SHP77 treated with DMSO at 0.1 percent for 48 hours (cell line): ENCODE measurements at places on chromosomes 12 and 14.

DNA sequence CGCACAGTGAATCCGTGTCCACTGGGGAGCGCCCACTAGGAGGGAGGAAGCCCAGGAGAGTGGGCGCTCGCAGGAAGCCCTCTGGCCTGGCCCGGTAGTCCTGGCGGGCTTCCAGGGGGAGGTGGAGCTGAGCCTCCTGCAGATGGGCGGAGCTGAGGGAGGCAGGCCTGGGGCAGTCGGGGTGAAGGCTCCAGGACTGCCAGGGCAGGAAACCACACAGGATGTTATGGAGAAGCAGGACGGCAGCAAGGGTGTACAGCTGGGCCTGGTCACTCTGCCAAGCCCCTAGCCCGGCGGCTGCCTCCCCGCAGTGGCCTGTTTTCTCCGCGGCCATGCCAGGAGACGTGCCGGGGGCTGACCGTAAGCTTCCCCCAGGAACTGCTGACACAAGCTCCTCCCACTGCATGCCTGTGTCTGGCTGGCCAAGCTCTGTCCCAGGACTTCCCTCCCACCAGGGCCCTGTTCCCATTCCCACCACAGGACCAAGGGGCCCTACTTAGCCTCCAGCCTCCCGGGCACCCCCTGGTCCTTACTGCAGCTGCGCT lies 143.4 kb upstream of the C14orf180 start:
- DNase-seq, result peak; percentile 26

DNA sequence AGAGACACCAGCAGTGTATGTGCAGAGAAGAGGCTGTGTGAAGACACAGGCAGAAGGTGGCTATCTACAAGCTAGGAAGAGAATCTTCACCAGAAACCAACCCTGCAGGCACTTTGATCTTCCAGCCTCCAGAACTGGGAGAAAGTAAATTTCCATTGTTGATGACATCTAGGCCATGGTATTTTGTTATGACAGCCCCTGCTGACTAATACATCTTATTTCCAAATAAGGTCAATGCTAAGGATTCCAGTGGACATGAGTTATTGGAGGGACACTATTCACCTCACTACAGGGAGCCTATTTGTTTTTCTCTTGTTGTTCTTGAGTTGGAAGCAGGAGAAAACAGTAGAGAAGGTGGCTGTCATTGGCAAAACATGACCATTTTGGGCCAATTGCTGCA lies 88.5 kb upstream of the RIN3 start:
- DNase-seq, result no peak

- DNase-seq, result no peak
These were observed 7.1 kb downstream of the KRT75 start for GRCh38 chr12:52427083-52427482.

GRCh38 chr14:103597623-103598377 lies 31.2 kb upstream of the KLC1 start:
- peak; percentile 26 for DNase-seq

- DNase-seq, result no peak
These were observed 428.0 kb upstream of the TMTC1 start for GRCh38 chr12:30211743-30212142.

- no peak for DNase-seq
These were observed 145.3 kb downstream of the SLC38A4 start for GRCh38 chr12:46680506-46680905.

- no peak for DNase-seq
These were observed 43.8 kb upstream of the PSMA6 start for GRCh38 chr14:35248476-35248788.

DNA sequence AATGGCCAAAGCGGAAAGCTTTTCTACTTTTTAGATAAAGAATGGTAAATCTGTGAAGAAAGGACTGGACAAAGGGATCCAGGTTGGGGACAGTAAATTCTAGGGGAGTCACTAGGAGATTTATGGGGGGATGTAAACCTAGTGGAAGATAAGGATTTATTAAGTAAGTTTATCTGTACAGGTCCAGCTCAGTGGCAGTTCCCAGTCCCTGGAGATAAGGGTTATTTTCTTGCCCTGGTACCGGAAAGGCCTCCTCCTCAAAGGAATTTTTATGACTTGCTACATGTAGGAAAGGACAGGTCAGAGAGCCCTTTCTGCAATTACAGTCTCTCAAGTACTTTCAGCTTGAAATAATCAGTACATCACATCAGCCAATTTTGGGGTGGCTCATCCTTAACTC lies 72.6 kb upstream of the BICD1 start:
- no peak for DNase-seq

DNA sequence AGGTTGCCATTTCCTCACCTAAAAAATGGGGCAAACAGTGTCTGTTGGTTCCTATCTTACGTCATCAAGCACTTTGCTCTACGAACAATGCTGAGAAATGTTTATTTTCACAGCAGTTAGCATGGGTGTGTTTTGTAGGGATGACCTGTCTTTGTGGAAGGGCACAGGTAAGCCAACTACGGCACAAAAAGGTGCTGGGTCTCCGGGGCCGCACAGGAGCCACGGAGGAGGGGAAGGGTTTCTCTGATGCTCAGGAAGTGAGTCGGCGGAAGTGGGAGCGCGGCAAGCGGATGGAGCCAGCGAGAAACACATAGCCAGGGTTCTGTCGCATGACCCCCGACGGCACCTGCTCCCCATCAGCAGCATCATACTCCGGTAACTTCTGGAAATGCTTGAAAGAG lies 65.6 kb upstream of the TCL1B start:
- DNase-seq, result no peak

GRCh38 chr14:38442208-38442607 lies 186.3 kb upstream of the CLEC14A start:
- DNase-seq, result no peak

GRCh38 chr12:72024613-72025012 lies 86.0 kb downstream of the TPH2 start:
- no peak for DNase-seq

DNA sequence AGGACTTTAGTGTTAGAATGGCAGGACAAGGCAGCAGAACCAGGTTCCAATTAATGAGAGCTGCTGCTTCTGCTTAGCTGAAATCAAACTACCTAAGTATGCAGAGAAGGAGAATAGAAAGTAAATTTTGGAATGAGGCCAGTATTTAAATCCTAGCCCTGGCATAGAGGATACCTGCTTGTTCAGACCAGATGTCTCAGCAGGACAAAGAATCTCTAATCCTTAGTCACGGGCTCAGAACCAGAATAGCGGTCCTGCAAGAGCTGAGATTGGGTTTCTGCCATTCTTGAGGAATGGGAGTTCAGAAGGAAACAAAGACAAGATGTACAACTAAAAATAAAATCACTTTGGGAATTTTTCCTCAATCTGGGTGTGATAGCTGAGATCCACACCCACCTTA lies 550.8 kb upstream of the TMEM132C start:
- DNase-seq, result no peak

DNA sequence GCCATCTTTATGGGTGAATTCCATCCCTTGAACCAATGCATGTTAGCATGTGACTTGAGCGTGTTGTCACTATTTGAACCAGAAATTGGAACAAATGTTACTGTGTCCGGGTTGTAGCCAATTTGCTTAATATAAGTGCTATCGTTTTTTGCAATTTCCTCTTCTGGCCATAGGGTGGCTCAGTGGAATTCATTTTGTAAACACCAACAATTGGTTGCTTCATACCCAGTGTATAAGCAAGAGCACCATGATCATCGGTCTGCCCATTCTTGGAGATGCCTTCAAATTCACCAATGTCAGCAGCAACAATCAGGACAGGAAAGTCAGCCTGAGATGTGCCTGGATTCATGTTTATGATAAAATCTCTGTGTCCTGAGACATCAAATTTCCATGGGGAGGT lies 5.0 kb upstream of the NEDD1 start:
- DNase-seq, result no peak

DNA sequence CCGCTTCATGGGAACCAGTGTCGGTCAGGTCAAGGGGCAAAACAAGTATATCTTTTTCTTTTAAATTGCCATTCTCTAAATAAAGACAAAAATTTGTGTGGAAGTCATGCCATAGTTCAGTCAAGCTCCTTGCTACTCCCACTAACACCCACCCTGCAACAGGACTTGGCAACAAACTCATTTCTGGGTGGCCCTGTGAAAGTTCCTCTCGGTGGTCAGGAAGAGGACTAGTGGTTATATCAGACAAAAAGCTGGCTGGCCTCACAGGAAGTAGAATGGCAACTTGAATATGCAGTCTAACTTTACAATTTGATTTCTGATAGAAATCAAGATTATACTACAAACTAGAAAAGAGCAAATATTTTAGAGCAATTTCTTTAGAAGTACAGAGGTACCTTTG lies 11.2 kb downstream of the DHRS7 start:
- DNase-seq, result no peak

DNA sequence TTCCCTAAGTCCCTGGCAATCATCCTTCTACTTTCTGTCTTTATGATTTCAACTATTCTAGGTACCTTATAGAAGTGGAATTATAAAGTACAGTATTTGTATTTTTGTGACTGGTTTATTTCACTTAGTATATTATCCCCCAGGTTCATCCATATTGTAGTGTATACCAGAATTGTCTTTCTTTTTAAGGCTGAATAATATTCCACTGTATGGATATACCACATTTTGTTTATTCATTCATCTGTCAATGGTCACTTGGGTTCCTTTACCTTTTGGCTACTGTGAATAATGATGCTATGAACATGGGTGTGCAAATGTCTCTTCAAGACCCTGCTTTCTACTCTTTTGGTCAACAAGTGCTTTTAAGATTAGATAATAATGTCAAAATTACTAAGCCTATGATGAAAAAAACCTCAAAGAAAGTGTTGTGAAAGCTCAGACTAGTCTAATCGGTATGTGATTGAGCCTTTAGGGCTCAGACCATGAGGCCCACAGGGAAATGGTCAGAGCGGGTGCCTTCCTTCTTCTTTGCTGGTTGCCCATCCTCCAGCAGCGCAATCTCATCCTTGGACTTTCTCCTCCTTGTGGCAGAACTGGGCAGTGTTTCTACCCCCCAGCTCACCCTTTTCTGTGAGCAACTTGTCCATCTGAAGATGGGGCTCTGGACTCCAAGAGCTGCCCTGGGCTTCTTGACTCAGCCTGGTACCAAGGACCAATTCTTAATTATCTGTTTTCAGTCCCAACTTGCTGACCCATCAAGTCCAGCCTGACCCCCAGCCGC lies 105.4 kb downstream of the TTC8 start:
- DNase-seq, result no peak

- no peak for DNase-seq
These were observed 57.3 kb downstream of the TTC7B start for GRCh38 chr14:90758959-90759358.

DNA sequence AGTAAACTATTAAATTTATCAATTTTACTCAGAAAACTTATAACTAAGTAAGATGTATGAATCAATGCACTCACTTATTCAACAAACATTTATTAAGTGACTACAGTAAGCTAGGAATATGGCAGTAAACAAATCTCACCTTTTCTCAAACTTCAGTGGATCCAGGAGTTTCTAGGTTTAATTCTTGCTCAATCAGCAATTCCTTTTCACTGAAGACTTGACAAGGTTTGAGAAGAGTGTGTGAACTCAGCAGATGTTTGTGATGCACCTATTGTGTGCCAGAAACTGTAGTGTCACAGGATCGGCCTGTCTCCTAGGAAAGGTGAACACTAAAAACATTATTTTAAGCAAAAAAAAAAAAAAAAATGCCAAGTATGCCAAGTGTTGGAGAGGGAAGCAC lies 167.8 kb downstream of the ALG10 start:
- no peak for DNase-seq
